ENCODE measurements at places on chromosomes 1 and 21. TPM values are rescaled to one million over a fixed set of nuclear protein-coding genes. Genes with fewer than 3 reads are reported as not detected.

Gene SPRR1A
- not detected for total RNA-seq

Gene KCNJ9
- not detected for total RNA-seq

Gene HSD3B1
- not detected for total RNA-seq

Gene AK4
- total RNA-seq = 25.3 TPM

Gene RGS13
- total RNA-seq = not detected

Gene IGSF5
- not detected for total RNA-seq

Gene LCE2B
- not detected for total RNA-seq

Gene PDZK1IP1
- total RNA-seq = 7.6 TPM

Gene MYOCOS
- total RNA-seq = not detected

Gene AKNAD1
- 1.6 TPM for total RNA-seq

Gene TIAM1
- 0.63 TPM for total RNA-seq

Gene VHLL
- not detected for total RNA-seq

Gene DCDC2B
- not detected for total RNA-seq

Gene UFC1
- total RNA-seq = 81.6 TPM

Gene OR2M3
- not detected for total RNA-seq

Gene S100A5
- 1.0 TPM for total RNA-seq

Gene OR6K3
- not detected for total RNA-seq

Gene ACKR1
- total RNA-seq = not detected

Gene F5
- total RNA-seq = 0.09 TPM

Gene HTR6
- 0.15 TPM for total RNA-seq

Gene GPR157
- 5.2 TPM for total RNA-seq

Gene KRTAP19-7
- total RNA-seq = not detected

Gene MIGA1
- 5.0 TPM for total RNA-seq

Gene SPRR2D
- not detected for total RNA-seq

Gene FCRL5
- 0.03 TPM for total RNA-seq

Gene ASTN1
- total RNA-seq = not detected

Gene CD52
- not detected for total RNA-seq

Gene ITLN2
- total RNA-seq = 0.85 TPM

Gene NGF
- 1.5 TPM for total RNA-seq

Gene ACTA1
- total RNA-seq = not detected

Gene FHAD1
- 0.64 TPM for total RNA-seq

Gene CHRM3
- total RNA-seq = 0.16 TPM

Gene ZNF648
- not detected for total RNA-seq

Gene PLXNA2
- 2.0 TPM for total RNA-seq

Gene SPRR4
- total RNA-seq = not detected

Gene GABPA
- total RNA-seq = 6.7 TPM

Gene PTAFR
- total RNA-seq = 0.09 TPM

Gene CLIC6
- 0.06 TPM for total RNA-seq

Gene TCHH
- total RNA-seq = 0.31 TPM

Gene LCE1B
- not detected for total RNA-seq

Gene CFAP107
- total RNA-seq = not detected

Gene GFI1
- total RNA-seq = 0.67 TPM

Gene CASZ1
- total RNA-seq = 2.1 TPM

Gene CR1
- not detected for total RNA-seq

Gene FASLG
- total RNA-seq = not detected

Gene RIT1
- total RNA-seq = 20.4 TPM

Gene FGR
- total RNA-seq = not detected

Gene OPRD1
- total RNA-seq = 0.01 TPM

Gene RGS7
- not detected for total RNA-seq

All from A549 treated with Mapracorat at 1 μM for 4 hours (cell line).